ENCODE measurements at places on chromosomes 5 and 9.

DNA sequence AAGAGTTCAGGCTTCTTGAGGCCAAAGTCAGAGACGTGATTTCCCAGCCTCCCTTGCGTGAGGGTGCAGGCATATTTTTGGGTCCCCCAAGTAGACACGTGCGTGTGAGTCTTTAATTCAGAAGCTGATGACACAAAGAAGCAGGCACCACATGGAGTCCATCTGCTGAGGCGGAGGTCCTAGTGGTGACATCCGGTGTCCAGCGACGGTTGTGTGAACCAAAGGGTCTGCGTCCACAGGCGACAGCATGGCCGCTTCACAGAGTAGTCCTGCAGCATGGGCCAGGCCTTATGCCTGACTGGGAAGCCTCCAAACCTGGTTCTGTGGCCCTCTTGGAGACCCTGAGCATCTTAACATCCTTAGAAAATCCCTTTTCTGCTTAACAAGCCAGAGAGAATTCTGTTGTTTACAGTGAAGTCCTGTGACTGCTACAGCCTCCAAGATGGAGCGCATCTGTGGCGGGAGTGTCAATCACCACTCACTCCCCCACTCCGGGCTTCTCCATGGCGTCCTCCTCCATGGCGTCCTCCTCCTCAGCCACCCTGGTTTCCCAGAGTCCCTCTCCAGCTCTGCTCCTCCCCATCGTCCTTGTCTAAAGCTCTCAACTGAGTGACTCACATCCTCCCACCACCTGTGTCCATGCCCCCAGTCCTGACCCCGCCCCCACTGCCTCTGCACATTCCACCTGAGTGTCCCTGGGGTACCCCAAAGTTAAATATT lies 133.8 kb downstream of the PAX5 start:
- DNase-seq: no peak

DNA sequence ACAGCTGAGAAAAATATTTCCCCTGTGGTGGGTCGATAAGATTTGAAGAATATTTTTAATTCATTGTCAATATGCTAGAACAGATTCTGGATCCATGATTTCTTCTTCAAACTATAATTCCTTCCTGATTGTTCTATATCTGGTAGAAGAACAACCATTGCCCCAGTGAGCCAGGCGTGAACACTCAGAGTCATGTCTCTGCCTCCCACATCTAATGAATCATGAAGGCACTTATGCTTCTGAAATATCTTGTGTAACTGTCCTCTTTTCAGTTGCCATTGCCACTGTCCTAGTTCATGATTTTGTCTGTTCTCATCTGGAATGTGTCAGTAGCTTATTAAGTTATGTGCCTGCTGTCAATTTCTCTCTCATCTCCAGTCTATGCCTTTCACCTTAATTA lies 40.0 kb downstream of the GABRG2 start:
- no peak for DNase-seq

- no peak for DNase-seq
Measured at GRCh38 chr5:168374532-168374931, 83.1 kb downstream of the WWC1 start.

DNA sequence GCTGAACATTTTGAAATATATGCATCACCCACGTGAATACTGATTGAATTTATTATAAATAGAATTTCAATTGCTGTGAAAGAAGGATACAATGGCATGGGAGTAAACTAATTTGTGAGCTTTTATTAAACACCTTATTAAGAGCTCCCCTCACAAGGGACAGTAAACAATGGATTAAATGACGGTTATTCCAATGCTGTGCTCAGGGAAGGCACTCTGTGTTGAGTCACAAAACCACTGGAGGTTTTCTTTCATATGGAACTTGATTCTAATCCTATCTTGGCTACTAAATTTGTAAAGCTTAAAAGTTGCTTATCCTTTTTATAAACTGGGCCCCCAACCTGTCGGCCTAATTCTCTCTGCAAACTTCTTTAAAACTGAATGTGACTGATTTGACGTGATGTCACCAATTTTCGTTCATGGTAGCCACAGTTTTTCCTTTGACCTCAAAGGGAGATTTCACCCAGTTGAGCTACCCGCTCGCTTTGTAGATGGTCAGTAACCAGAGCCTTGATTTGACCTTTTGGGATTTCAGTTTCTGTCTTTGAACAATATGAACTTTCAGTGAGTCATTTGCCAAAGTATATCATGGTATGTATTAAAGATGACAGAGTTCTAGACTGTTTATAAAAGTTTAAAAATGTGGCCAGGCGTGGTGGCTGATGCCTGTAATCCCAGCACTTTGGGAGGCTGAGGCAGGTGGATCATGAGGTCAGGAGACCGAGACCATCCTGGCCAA lies 61.3 kb upstream of the PIK3R1 start:
- no peak for DNase-seq

- DNase-seq: no peak
Measured at GRCh38 chr5:167030500-167031120, 1260.8 kb upstream of the WWC1 start.

GRCh38 chr9:68706363-68707201 lies 1.5 kb downstream of the PIP5K1B start:
- no peak for DNase-seq

DNA sequence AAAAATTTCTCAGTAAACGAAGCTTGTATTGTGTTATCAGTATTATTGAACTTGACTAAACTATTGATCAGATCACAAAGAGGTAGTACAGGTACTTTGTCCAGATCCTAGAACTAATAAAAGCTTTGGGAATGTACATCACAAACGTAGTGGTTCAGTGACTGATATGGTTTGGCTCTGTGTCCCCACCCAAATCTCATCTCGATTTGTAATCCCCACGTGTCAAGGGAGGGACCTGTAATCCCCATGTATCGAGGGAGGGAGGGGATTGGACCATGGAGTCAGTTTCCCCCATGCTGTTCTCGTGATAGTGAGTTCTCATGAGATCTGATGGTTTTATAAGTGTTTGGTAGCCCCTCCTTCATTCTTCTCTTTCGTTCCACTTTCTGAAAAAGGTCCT lies 100.9 kb downstream of the ARRDC3 start:
- DNase-seq: no peak

DNA sequence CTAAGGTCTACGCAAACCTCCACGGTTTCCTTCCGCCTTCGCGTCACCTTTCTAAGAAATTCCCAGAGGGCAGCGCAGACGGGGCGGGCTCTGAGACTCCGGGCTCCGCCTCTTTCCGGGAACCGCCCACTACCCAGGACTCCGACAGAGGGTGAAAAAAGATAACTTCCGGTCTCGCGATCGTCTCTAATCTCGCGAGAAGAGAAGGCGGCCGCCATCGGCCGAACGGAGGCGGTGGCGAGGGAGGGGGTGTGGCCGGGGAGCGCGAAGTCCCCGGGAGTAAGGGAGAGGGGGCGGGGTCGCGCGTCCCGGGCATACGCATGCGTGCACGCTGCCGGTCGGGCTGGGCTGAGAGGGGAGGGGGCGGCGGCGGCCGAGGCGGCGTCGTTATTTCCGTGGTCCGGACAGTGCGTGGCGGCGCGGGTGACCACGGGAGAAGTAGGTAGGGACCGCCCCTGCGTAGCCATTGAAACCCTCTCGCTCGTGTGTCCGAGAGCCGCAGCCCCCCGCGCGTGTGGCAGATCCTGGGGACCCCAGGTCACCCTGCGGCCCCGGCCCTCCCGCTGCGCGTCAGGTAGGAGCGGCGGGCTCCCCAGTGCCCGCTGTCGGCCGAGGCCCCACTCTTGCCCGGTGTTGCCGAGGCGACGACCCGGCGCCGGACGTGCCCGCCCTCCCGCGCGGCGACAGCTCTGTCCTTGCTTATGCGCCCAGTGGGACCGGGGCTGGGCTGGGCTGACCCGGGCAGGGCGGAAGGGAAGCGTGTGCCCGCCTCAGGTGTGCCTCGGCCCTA lies at the start of gene NAA35:
Gene NAA35, plus strand, starts transcription at position 315 of the 790 bp plus-strand sequence. CDS start 1,014 bp downstream, outside the sequence.
- peak; percentile 93 for DNase-seq

DNA sequence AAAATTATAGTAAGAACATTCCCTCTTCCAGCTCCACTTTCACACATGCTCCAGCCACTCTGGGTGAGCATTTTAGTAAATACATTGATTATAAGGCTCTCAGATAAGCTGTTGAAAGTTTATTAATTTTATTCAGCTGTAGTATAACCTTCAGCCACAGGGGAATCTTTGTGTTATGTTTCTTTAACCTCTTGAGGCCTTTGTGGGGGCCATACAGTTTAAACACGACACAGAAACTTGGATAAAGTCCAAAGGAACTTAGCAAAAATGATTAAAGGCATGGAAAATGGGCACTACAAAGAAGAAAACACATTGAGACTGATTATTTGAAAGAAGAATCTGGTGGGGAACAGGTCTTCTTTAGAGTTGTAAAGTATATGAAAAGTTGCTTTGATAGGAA lies 70.2 kb downstream of the AOPEP start:
- DNase-seq: no peak

DNA sequence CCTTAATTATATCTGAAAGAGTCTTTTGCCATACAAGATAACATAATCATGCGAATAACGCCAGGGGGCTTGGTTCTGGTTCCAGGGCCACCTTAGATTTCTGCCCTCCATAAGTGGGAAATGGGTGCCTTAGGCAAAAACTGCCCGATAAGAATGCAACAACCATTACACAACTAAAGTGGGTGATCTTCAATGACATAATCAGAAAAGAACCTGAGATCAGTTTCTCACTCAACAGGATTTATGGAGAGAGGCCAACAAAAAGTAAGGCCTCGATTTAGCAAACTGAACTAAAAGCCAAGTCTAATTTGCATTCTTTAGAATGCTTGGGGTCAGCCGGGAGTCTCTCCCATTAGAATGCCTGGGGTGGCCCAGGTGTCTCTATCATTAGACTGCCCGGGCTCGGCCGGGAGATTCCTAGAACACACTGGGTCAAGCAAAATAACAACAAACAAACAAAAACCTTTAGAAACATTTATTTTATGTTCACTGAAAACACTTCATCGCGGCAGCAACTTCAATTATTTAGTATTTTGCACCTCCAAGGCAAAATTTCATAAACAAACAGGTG lies 194.8 kb downstream of the AUH start:
- no peak for DNase-seq

- DNase-seq: no peak
Measured at GRCh38 chr5:7930011-7930410, 61.1 kb downstream of the MTRR start.

DNA sequence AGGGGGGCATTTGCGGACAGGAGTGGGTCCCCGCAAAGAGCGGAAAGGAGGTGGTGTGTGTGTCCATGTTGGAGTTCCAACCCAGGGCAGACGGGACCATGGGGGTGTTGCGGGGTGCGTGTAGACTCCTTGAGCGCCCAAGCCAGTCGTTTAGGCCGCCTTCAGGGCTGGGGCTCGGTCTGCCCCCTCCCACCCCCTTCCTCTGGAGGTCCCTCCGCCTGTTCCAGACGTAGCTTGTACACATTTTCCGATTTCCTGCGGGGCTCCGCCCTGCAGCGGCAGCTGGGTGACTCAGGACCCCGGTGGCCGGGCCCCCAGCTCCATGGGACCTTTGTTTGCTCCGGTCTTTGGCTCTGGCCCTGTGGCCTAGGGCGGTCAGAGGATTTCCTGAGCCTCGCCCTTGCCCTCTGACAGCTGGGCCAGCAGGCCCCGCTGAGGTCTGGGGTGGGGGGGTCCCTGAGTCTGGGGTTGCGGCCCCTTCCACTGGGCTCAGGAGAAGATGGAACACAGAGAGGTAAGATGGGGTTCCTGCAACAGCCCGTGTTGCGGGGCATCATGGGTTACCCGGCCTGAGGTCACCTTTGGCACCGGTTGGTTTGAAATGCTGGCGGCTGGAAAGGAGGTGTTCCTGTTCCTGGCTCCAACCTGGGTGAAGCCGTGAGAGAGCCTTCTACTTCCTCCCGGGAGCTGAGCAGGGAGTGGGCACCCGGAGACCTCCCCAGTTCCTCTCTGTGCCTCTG lies 1.5 kb downstream of the PKN3 start:
- no peak for DNase-seq

Data from fibroblast of the conjunctiva (primary cell).